Pulmonary artery endothelial cell (primary cell): ENCODE measurements at places on chromosomes 13 and 19. TPM values are rescaled to one million over a fixed set of nuclear protein-coding genes. Genes with fewer than 3 reads are reported as not detected.

Gene SNRPA
- total RNA-seq = 54.3 and 55.1 TPM in 2 replicates

Gene SYNGR4
- not detected in 2 replicates for total RNA-seq

DNA sequence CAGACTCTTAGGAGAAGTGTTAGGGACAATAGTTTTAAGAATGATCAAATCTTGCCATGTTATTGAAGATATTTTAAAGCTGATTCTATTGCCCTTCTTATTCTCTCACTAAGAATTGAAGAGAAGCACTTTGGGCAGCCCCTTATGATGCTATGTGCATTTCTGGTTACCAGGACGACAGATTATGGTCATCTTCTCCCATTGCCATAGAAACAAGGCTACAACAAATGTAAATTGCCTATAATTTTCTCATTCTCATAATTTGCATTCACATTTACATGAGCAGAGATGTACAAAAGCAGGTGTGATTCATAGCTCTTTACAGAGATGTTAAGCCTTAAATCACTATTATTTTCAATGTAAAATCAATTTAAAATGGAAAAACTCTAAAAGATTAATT is 137.3 kb upstream of the PCDH9 start:
- no peak for DNase-seq

DNA sequence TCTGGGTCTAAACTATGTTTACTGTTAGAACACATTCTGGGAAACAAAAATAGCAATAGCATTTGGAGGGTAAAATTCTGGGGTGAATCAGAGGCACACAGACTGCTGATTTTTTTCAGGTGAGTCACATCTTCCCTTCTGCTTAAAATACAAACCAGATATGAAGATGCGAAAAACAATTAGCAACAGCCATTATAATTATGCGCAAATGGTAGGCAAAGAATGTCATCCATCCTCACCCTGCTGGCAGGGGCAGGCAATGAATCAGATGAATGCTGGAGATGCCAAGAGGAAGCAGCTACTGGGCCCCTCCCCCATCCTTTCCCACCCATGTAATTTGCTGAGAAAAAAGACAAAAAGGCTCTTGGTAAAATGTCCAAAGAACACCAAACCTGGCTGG is 282.9 kb downstream of the KLF5 start:
- DNase-seq = no peak

- DNase-seq = no peak
Observed at GRCh38 chr13:50549221-50549942, 294.1 kb downstream of the DLEU7 start.

- no peak for DNase-seq
Observed at GRCh38 chr13:23984546-23984945, 87.2 kb upstream of the C1QTNF9B start.

- no peak for DNase-seq
Observed at GRCh38 chr13:97502181-97502580, 68.2 kb downstream of the RAP2A start.

- no peak for DNase-seq
Observed at GRCh38 chr19:40469011-40469410, 2.2 kb downstream of the SPTBN4 start.

GRCh38 chr13:32851083-32852069 is 164.8 kb upstream of the KL start:
- DNase-seq = no peak

GRCh38 chr13:96223231-96223630 is 133.3 kb downstream of the HS6ST3 start:
- DNase-seq = no peak

DNA sequence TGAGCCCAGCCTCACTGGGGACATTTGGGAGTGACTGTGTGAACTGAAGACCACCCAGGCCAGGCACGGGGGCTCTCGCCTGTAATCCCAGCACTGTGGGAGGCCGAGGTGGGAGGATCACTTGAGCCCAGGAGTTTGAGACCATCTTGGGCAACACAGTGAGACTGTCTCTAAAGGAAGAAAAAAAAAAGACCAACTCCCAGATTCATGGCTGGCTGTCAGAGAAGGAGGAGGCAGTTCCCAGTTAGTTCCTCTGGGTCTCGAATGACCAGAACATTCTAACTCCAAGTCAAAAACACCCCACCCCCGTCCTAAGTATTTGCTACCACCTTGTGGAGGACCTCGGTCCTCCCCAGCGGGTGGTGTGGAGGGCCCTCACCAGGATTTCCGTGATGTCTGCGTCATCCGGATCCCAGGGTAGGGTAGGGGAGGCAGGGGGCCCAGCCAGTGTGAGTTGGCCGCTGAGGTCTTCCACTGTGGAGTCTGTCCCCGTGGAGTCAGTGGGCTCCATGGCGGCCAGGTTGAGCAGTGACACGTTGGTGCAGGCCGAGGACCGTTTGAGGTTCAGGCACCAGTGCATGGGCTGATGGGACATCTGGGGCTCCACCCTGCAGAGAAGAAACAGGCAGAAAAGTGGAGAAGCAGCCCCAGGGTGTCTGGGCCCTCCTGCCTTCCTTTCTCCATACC is 1.3 kb downstream of the TSKS start:
- DNase-seq = no peak

GRCh38 chr13:42991898-42992763 is at the start of gene EPSTI1:
Gene EPSTI1 (minus strand): TSS chr13:42992241. CDS start chr13:42992165, 76 bp downstream.
- no peak for DNase-seq

- DNase-seq = no peak
Observed at GRCh38 chr19:49613374-49613773, 22.4 kb downstream of the PRR12 start.
